MCF 10A (cell line): ENCODE measurements at places on chromosomes 4 and X. TPM values are rescaled to one million over a fixed set of nuclear protein-coding genes. Genes with fewer than 3 reads are reported as not detected.

Gene SEC24B
- 33.9 and 35.0 TPM in 2 replicates for total RNA-seq

Gene RNF150
- 0.32 and 0.44 TPM in 2 replicates for total RNA-seq

Gene CDX4
- total RNA-seq: not detected in 2 replicates

Gene SPRY1
- 4.3 and 5.6 TPM in 2 replicates for total RNA-seq

Gene PNMA3
- total RNA-seq: not detected in 2 replicates

Gene GAGE1
- not detected in 2 replicates for total RNA-seq

Gene PNCK
- not detected in 2 replicates for total RNA-seq

Gene TMEM156
- total RNA-seq: 5.3 and 7.0 TPM in 2 replicates

Gene PPP1R2C
- not detected in 2 replicates for total RNA-seq

Gene MAGED4B
- not detected in 2 replicates for total RNA-seq

Gene PCDH7
- 3.6 and 5.6 TPM in 2 replicates for total RNA-seq

Gene ZNF81
- total RNA-seq: 7.5 and 7.8 TPM in 2 replicates

Gene PRPS1
- total RNA-seq: 27.9 and 29.7 TPM in 2 replicates

Gene UGT2B11
- not detected in 2 replicates for total RNA-seq

Gene CCDC149
- total RNA-seq: 12.7 and 15.4 TPM in 2 replicates

Gene KCNIP4
- 0.91 and 4.6 TPM in 2 replicates for total RNA-seq

Gene ZDHHC15
- total RNA-seq: not detected in 2 replicates

Gene KLF8
- total RNA-seq: 12.6 and 14.0 TPM in 2 replicates

Gene SMIM20
- total RNA-seq: 38.2 and 45.1 TPM in 2 replicates

Gene ARHGAP4
- 2.3 and 2.6 TPM in 2 replicates for total RNA-seq

Gene GAGE12E
- not detected in 2 replicates for total RNA-seq

Gene VGLL1
- not detected in 2 replicates for total RNA-seq

Gene CLDN2
- not detected in 2 replicates for total RNA-seq

Gene PPARGC1A
- 0.12 and 0.49 TPM in 2 replicates for total RNA-seq

Gene VCX
- total RNA-seq: not detected in 2 replicates

Gene RASGEF1B
- 4.8 and 5.4 TPM in 2 replicates for total RNA-seq

Gene ERCC6L
- total RNA-seq: 1.0 and 1.8 TPM in 2 replicates

Gene MAGEA12
- not detected in 2 replicates for total RNA-seq

Gene CNKSR2
- not detected in 2 replicates for total RNA-seq

Gene PABPC1L2B
- total RNA-seq: not detected in 2 replicates

Gene TSR2
- 30.3 and 33.3 TPM in 2 replicates for total RNA-seq

Gene TLL1
- total RNA-seq: 0.66 and 1.4 TPM in 2 replicates

Gene ADAM29
- total RNA-seq: not detected in 2 replicates

Gene USP17L12
- not detected in 2 replicates for total RNA-seq

Gene RIBC1
- 0.82 and 1.0 TPM in 2 replicates for total RNA-seq

Gene ANKRD50
- 44.1 and 47.6 TPM in 2 replicates for total RNA-seq

Gene RHOXF2
- total RNA-seq: not detected in 2 replicates

Gene ZNF718
- total RNA-seq: 10.8 and 12.2 TPM in 2 replicates

Gene PDE6B
- not detected in 2 replicates for total RNA-seq

Gene RAP1GDS1
- total RNA-seq: 61.3 and 68.9 TPM in 2 replicates
